ENCODE measurements at places on chromosomes 5 and 9.

DNA sequence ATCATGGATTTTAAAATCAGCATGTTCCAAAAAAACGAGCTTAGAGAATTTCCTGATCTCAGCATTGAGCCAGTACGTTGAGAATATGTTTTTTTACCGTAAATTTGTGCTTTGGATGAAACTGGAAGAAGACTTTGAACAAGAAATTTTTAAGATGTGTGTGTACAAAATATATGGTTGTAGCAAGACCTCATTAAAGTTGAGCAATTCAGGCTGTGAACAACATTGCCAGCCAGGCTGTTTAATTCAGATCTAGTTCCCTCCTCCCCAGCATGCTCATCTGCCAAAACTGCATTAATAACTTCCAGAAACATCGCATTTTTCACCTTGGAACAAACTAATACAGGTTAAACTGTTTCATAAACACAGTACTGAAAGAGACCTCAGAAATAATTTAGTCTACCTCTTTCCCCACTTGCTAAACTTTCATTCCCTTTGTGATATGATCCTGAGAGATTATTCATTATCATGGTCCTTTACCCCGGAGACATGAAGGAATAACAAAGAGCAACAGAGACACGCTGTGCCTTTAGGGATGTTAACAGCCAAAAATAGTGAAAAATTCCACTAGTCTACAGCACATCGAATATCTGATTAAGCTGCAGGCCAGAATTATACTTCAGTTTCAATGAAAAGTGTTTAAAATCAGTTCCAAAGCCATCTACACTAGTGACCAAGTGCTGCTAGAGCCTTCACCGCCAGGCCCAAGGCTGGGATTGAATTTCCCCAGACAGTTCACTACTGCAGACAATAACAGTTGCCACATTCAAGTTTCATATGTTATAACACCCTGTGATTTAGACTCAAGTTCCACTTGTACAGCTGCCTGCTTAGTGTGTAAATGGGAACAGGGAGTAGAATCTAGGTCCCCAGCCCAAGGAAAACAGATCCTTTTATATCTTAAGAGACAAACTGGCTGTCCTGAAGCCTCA, 89.6 kb downstream of the EFNA5 start:
- DNase-seq, result no peak

GRCh38 chr5:178461004-178461730, 129.0 kb downstream of the COL23A1 start:
- peak; percentile 65 for DNase-seq

GRCh38 chr5:125634216-125634835, 788.9 kb upstream of the GRAMD2B start:
- no peak for DNase-seq

- DNase-seq, result no peak
Observed at GRCh38 chr5:86232246-86232645, 385.5 kb upstream of the COX7C start.

GRCh38 chr5:91956738-91957137, 573.6 kb upstream of the ARRDC3 start:
- DNase-seq, result no peak

DNA sequence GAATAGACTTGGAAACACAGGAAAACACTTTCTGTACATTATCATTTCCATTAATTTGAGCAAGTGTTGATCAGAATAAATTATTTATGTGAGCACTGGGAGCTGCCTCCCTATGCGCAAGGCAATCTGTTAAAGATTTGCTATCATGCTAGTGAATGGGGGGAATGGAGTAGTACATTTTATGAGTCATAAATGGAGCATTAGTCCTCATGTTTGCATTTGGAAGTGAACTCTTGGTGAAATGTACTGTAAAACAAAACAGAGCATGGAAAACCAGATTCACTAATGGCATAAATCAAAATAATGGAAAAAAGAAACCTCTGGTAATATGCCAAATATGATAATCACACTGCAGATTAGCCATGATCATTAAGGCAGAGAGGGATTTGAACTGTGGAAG, 40.5 kb upstream of the TMC1 start:
- DNase-seq, result no peak

- DNase-seq, result no peak
Observed at GRCh38 chr9:78122631-78123030, 91.0 kb upstream of the GNAQ start.

DNA sequence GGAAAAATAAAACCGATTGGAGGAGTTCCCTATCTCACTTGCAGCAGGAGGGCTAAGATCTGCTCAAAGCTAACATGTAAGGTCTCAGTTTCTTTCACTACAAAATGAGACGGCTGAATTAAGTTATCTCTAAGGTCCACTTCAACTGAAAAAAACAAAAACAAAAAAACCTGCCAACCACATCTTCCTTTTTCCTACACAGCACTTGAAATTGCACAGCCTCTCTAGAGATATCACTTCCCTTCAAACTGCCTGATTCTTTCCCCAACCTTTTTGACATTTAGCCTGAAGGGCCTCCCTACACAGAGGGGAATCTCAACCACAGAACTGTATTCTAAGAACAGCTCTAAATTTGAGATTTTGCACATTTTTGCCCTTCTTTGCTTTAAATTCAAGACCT, 227.9 kb upstream of the TARS1 start:
- no peak for DNase-seq

DNA sequence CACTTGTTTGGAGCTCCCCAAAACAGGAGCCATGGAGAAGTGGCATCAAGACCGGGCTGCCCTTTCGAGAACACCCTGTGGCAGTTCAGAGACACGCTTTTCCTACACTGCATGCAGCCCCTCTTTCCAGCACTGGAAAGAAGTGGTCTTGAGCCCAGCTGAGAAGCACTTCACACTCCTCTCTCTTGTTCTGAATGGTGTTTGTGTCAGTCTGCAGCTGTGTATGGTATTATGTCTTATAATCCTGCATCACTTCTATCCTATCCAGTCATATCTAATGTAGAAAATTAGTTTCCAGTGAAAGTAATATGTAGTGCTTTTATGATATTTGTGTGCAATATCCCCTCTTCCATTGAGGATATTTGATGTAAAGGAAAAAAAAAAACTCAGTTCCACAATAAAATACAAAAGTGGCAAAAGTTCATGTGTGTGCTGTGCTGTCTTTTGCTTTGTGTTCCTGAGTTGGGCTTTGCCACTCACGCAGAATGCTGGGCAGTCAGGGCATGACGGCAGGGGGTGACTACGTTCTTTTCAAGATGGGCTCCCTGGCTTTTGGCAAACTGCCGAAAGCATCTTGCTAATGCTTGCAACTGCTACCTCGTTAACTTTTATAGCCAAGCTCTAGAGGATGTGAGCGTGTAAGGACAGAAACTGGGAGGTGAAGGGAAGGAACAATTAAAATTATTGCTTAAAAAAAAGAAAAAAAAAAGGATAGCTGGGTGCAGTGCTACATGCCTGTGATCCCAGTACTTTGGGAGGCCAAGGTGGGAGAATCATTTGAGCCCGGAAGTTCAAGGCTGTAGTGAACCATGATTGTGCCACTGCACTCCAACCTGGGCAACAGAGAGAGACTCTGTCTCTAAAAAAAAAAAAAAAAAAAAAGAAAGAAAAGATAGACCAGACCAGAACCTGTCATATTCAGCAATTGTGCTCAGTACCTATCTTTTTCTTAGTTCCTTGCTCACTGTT, 102.2 kb downstream of the MAP1B start:
- no peak for DNase-seq

DNA sequence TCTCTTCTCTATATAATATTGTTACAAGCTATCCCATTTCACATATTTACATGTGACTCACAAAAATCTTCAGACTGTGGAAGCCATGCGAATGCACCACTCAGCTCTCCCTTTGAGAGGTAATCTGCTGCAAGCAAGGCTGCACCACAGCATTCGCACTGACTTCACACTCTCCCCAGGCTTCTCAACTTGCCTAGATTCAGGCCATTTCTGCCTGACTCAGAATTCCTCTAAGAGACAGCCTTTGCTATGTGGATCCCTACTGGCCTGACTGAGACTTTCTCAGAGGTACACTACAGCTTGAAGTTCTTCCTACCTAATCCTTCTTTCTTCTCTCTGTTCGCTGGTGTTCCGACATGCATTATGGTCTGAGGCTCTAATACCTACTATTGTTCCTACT, 21.1 kb upstream of the DMRTA1 start:
- DNase-seq, result no peak

DNA sequence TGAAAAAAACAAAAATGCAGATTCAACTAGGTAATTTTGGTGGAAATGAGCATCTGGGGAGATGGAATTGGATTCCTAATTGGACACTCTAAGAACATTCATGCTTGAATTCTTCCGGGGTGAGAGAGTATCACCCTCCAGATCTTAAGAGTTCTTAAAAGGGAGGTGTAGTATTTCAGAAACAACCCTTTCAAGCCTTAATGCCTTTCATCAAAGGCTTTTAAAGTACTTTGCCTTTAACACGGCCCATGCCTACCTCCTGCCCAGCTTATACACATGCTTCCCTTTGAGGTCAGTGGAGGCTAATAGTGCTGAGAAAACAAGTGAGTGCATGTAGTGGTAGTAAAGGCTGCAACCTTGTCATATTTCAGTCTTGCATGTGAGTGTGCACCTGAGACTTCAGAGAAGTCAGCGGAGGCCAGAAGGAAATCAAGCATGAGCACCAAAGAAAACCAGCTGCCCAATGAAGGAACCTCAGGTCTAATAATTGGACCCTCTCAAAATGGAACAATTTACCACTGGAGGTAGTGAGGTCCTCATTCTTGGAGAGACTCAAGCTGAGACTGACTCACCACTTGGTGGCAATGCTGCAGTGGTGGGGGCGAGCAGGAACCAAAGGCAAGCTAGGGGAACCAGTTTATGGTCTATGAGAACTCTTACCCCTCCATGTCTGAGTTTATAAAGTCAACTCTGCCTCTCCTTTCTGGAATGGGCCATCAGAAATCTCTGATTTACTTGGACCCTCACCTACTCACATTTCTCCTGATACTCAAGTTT, 98.4 kb upstream of the GDNF start:
- no peak for DNase-seq

DNA sequence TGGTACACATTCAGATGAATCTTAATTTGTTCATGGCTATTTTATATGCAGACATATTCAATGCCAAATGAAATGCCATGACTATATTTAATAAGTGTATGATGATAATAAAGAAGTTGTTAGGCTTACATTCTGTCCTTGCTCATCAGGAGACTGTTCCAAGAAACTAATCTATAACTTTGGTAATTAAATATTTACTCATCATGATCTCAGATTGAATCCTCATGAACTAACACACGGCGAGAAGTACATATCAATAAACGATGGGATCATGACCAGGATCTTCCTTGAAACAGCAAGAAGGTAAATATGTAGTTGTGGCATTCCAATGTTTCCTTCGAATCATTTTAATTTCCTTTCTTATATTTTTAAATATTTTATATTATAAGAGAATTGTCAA, 12.5 kb upstream of the AGGF1 start:
- no peak for DNase-seq

- DNase-seq, result no peak
Observed at GRCh38 chr9:77374266-77374665, 196.9 kb downstream of the VPS13A start.

DNA sequence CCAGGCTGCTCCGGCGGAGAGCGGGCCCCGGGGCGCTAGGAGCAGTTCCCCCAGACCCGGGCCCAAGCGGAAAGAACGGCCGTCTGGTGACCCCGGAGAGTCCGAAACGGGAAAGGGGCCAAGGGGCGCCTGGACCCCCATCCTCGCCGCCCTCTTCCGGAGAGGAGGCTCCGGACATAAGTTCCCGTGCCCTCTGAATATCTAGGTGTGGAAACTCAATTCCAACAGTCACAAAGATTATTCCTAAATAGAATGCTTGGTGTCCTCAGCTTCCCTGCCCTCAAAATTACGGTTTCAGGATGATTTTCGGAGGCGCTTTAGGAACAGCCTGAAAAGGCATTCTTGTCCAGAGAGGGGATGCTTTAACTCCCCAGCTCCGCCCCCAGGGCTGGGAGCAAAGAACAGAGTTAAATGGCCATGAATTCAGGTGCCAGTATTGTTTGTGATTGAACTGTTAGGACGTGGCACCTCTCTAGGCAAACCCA, 681 bp upstream of the LHFPL2 start:
- no peak for DNase-seq

GRCh38 chr5:159752622-159753275, 163.5 kb upstream of the ADRA1B start:
- DNase-seq, result no peak

- no peak for DNase-seq
Observed at GRCh38 chr5:82735160-82735789, 341.9 kb downstream of the TMEM167A start.

GRCh38 chr5:120958877-120959485, 494.9 kb downstream of the PRR16 start:
- DNase-seq, result no peak

DNA sequence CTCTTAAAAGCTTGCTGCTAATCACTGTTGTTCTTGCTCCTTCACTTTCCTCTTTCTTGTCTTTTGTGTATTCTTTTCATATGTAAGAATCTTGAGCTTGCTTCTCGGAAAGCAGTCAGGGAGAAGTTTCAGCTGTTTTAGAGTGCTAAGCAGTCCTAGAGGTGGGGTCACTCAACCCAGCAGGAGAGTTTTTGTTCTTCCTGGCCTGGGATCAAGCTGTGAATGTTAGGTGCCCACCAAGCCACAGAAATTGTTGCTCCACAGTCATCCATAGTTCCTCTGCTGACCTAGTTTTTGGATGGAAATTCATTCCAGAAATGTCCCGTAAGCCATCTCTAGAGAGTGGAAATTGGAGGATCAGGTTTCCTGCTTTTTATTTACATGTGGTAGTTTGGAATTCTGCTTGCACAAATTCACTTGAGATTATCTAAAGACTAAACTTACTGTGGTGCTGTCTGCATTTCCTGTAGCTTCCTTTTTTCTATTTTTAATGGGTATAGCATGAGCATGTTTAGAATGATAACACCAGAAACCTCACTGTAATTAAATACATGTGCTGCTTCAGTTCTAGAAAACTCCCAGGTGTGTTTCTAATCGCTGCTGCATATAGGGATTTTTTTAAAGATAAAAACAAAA, 108.7 kb downstream of the MAST4 start:
- DNase-seq, result no peak

DNA sequence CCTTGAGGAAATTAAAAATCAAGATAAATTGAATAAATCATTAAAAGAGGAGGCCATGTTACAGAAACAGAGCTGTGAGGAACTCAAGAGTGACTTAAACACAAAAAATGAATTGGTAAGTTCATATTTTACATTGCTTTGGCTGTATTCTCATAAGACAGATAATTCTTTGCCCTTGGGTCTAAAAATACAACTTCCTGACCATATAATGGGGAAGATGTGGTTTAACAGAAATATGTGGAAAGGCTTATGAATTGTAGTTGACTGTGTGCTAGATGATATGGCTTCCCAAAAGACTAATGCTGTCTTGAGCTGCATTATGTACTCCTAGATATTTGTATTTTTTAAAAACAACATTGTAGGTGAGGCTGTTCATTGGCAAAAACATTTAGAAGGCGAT, 33.1 kb downstream of the CNTRL start:
- DNase-seq, result no peak

GRCh38 chr5:121890297-121890858, 38.7 kb downstream of the FTMT start:
- no peak for DNase-seq

DNA sequence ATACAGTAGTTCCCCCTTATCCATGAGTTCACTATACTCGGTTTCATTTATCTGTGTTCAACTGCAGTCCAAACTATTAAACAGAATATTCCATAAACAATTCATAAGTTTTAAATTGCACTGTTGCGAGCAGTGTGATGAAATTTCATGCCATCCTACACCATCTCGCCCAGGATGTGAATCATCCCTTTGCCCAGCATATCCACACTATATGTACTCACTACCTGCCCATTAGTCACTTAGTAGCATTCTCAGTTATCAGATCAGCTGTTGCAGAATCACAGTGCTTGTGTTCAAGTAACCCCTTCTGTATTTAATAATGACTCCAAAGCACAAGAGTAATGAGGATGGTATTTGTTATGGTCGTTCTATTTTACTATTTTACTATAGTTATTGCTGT, 51.5 kb downstream of the SHOC1 start:
- peak; percentile 61 for DNase-seq

Data from activated CD4-positive, alpha-beta T cell treated with anti-CD3 and anti-CD28 coated beads, Interleukin-2, Interleukin-6, amounts not matched to agents 100 ng/mL and 50 ng/mL, durations not matched to agents 16 hours and 8 hours (primary cell).